ENCODE measurements at places on chromosomes 16 and 17.

DNA sequence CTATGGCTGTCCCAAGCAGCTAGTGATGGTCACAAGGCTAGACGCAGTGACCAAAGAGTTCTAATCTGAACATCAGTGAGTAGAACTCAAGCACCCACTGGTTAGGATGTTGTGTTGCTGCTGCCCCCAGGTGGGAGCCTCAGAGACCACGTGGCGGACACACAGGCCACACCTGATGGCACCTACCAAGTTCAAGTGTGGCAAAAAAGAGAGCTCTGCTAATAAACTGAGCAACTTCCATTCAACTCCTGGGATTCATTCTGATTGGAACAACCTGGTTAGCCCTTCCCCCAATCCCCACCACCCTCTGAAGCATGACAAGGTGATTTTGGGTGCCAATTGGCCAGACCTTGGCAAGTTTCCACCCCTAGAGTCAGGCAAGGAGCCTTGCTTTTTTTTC, 3.5 kb upstream of the LCMT1 start:
- DNase-seq, result peak; percentile 27

GRCh38 chr17:40935624-40936023, 1.8 kb downstream of the KRT23 start:
- DNase-seq, result no peak

DNA sequence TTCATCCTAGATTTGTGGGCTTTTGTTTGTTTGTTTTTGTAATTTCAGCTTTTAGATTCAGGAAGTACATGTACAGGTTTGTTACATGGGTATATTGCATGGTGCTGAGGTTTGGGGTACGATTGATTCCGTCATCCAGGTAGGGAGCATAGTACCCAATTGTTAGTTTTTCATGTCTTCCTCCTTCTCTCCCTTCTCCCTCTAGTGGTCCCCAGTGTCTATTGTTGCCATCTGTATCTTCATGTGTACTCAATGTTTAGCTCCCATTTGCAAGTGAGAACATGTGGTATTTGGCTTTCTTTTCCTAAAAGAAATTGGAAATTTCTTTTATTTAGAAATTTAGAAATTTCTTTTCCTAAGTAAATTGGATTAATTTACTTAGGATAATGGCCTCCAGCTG, 37.1 kb upstream of the BCAS3 start:
- DNase-seq, result no peak

GRCh38 chr16:46813611-46814010, 17.4 kb downstream of the C16orf87 start:
- no peak for DNase-seq

DNA sequence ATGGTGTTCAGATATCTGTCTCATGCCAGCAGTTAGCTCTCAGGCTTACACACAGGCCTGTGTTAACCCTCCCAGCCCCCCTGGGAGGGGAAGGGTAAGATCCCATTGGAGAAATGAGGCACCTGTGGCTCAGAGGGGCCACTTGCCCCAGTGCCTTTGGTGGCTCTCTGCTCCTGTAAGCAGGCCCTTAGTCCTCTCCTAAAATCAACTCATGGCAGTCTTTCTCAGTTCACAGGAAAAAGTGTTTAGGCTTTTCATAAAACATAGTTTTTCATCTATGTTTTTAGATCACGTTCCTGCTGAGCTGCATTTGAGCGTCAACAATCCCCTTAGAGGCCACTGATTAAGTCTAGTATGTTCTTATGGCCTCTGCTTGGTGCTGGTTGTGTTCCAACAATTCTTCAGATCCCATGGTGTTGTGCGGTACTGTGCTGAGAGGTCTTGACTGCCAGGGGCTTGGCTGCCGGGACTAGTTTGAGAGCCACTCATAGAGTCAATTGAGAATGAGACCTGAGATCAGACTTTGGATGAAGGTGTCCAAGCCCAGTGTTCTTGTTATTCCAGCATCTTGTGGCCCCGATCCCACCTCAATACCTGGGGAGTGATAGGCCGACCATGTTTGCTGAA, 10.6 kb downstream of the TAOK2 start:
- no peak for DNase-seq

DNA sequence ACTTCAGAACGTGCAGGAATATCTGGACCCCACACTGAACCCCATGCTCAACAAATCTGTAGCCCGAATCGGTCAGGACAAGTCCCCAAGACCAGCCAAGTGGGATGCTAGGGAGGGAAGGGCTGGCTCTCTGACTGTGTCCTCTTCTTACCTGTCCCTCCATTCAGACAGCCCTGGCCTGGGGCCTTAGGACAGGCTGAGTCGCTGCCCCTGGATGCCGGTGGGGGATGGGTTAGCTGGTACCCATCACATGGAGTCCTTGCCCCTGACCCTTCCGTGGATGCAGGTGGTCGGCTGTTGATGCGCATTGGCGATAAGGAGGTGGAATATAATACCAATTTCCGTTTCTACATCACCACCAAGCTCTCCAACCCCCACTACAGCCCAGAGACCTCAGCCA, 16.0 kb upstream of the KDM6B start:
- no peak for DNase-seq

- DNase-seq, result no peak
Observed at GRCh38 chr17:19713462-19713861, 2.9 kb downstream of the SLC47A2 start.

- no peak for DNase-seq
Observed at GRCh38 chr16:68992521-68992920, 112.9 kb upstream of the HAS3 start.

DNA sequence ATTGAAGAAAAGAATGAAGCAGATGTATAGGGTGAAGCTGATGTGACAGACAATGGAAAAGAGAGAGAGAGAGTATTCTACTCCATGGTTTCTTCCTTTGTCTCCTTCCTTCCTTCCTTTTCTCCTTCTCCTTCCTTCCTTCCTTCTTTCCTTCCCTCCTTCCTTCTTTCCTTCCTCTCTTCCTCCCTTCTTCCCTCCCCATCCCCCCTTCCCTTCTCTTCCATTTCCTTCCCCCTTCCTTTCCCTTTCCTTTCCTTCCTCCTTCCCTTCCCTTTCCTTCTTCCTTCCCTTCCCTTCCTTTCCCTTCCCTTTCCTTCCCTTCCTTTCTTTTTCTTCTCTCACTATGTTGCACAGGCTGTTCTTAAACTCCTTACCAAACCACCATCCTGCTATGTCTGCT, 55.7 kb upstream of the GPR139 start:
- no peak for DNase-seq

DNA sequence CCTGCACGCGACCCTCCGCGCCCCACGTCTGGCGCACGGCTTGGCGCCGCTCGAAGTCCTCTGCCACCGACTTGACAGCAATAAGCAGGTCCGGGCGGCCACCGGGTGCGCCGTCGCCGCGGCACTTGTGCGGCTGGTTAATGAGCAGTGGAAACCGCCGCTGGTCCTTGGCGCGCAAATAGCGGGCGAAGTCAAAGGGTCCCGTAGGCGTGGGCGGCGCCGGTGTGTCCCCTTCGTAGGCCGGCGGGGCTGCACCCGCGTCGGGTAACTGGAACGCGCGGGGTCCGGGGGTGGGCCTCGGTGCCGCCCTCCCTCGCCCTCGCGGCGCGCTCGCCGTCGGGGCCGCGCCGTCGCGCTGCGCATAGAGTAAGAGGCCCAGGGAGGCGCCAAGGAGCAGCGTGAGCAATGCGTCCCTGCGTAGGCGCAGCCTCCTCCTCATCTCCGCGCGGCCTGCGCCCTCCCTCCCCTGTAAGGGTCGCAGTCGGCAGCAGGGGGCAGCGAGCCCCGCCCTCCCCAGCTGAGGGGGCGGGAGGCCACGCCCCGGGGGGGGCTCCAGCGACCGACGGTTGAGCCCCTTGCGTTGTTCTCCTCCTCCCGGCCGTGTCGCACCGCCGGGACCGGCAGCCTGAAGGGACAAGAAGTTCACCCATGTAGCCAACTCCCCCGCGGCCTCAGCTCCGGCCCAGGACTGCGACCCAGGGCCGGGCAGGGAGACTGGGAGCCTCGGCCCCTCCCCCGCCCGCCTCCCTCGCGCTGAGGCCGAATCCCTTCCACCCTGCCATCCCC, 558 bp downstream of the B3GNT9 start:
- peak; percentile 51 for DNase-seq

- DNase-seq, result no peak
Observed at GRCh38 chr16:18792836-18793433, 2.8 kb upstream of the RPS15A start.

DNA sequence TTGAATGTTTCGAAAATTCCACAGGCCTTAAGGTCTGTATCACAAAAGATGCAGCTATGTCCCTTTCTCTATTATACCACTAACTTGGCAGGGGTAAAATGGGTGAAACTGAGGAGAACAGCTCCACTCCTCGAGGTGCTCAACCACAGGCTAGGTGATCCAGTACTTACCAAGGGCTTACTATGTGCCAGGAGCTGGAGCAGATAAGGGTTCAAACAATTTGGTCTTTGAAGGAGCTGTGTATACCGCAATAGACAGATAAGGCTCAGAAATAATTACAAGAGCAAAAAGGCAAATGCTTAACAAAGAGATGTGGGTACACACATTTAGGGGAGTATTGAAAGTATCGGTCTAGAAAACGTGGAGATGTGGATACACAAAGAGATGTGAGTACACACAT, 1.5 kb downstream of the XPO6 start:
- DNase-seq, result no peak

DNA sequence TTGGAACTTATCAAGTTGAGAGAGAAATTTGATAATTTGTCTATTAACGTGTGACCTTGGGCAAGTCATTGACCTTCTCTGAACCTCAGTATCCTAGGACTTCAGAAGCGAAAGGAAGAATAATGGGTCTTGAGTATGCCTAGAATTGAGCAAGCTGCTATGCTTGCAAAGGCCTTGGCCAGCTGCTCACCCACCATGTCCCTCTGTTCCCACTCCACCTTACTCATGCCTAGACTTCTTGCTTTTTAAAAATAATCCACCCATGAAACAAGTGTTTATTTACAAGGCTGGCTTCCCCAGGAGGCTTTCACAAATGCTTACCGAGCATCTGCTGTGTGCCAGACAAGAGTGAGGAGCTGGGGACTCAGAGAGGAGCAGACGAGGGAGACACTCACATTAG, 590.6 kb downstream of the MAF start:
- DNase-seq, result no peak

DNA sequence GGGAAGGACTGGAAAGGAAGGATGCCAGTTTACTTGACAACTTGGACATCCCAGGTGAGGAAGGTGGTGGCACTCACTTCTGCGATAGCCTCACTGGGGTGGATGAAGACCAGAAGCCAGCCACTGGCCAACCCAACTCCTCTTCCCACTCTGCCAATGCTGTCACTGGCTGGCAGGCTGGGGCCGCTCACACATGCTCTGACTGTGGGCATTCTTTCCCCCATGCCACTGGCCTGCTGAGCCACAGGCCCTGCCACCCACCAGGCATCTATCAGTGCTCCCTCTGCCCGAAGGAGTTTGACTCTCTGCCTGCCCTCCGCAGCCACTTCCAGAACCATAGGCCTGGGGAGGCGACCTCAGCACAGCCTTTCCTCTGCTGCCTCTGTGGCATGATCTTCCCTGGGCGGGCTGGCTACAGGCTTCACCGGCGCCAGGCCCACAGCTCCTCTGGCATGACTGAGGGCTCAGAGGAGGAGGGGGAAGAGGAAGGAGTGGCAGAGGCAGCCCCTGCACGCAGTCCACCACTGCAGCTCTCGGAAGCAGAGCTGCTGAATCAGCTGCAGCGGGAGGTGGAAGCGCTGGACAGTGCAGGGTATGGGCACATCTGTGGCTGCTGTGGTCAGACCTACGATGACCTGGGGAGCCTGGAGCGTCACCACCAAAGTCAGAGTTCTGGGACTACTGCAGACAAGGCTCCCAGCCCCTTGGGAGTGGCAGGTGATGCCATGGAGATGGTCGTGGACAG, 4.5 kb downstream of the ZNF646 start:
- DNase-seq, result no peak

DNA sequence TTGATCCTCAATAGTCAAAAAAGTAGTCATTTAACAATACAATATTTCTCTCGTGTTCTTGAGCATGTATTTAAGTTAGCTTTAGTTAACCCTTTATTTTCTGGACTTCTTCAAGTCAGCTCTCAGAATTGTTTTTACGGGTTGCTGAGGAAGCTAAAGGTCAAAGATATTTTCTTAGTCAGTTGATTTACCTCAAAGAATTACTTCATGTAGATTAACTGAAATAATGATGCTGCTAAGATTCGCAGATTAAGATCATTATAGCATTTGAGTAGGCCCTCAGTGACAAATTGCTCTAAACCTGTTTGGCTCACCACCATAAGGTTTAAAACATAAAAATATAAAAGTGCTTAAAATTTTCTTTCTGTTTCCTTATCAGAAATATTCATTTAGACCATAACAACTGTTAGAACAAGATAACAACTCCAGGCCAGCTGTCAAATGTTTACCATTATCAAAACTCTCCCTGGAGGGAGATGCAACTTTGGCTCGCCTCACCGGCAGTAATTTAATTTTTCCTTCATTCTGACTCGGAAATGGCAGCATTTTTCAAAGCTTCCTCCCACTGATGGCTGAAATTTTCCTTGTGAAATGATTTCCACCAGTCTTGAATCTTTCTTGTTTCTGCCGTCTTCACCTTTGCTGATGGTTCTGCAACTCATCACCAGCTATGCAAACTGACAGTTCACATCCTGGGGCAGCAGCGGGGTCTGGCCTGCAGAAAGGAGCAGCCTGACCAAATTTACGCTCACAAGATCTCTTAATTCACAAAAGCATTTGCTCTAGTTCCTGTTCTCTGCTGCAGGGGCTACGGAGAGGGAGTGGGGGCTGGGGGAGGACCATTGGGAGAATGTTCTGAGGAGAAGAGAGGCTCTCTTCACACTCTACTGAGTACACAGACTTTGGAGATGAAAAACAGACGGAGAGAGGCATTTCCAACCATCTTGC, 254.8 kb upstream of the TBX2 start:
- no peak for DNase-seq

GRCh38 chr16:57060323-57061083, 31.9 kb upstream of the CPNE2 start:
- DNase-seq, result no peak

- DNase-seq, result no peak
Observed at GRCh38 chr16:71927383-71927782, 32.1 kb downstream of the IST1 start.

DNA sequence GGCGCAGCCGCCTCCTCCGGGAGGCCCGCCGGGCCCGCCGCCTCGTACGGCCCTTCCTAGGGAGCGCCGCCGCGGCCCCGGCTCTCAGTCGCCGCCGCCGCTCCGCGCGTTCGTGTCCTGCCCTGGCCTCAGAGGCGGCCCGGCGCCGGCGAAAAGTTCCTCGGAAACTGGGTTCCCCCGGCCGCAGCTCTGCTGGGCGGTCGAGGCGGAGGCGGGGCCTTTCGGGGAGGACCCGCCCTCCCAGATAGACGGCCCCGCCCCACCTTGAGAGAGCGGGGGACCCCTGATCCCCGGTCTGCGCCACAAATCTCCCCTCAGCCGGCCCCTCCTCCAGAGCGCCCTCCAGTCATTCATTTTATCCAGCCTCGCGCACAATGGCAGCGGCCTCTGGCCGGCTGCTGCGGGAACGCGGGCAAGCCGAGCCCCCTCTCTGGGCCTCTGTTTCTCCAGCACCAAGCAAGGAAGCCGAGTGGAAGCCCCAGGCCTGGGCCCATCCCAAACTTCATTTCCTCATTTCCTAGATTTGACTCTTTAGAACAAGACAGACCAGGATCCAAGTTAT, at the start of gene SREBF1:
SREBF1 (minus strand) TSS at position 169 of the 562 bp plus-strand sequence. CDS start 169 bp downstream, outside the sequence.
- peak; percentile 39 for DNase-seq

GRCh38 chr17:40348562-40349476, 15.7 kb downstream of the GJD3 start:
- no peak for DNase-seq

Measured in activated CD4-positive, alpha-beta T cell treated with anti-CD3 and anti-CD28 coated beads, Interleukin-2, amount 50 U/mL, for 4 hours (primary cell).